LHCN-M2 (cell line): ENCODE measurements at places on chromosomes 16 and 17. TPM values are rescaled to one million over a fixed set of nuclear protein-coding genes. Genes with fewer than 3 reads are reported as not detected.

- no peak for DNase-seq
Measured at GRCh38 chr17:57407287-57408070, 151.2 kb downstream of the MSI2 start.

DNA sequence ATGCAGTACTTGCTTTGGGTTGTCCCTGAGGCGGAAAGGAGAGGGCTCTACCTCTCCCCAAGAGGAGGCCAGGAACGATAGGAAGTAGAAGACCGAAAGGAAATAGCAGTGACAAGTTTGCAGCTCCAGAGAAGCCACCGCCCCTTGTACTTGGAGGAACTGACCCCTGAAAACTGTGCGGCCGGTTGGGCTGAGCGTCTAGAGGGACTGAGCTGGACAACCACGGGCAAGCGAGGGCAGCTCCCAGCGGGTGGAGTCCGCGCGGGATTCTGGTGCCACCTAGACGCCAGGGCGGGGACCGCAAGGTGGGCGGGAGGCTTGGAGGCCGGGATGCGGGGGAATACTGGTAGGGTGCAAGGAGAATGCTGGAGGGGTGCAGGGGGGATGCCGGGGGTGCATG is 1.3 kb upstream of the SLC6A4 start:
- peak; percentile 46 for DNase-seq

- no peak for DNase-seq
Measured at GRCh38 chr17:46042246-46042645, 43.2 kb downstream of the STH start.

GRCh38 chr16:29831490-29831889 is 11.2 kb downstream of the MVP start:
- DNase-seq: no peak

GRCh38 chr17:46822388-46822921 is 4.0 kb upstream of the WNT3 start:
- no peak for DNase-seq

DNA sequence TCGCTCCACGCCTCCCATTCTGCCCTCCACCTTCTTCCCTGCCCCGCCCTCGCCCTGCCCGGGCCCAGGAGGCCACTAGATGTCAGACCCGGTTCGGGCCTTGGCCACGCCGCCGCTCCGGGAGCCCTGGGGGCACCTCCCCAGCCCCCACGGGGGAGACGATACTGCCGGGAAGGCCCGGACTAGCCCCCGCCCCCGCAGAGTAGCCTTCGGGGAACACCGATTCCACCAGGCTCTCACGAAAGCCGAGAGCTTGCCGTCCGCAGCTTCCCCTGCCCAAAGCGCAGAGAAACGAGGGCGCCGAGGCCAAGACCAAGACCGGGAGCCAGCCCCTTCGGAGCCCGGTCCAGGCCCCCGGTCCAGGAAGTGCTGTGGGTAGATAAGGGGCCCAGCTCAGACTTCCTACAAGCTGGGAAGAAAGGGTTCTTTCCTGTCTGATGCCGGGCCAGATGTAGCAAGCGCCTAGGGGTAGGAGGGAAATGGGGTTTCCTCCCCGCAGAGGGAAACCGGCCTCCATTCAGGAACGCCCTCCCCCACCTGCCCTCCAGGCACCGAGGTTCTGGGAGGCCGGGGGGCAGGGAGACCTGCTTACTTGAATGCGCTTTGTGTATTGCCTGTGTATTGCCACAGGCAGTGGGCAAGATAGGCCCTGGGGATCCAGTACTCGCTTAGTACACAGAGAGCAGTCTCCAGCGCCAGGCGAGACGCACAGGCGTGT is 806 bp upstream of the CYB561 start:
- DNase-seq: no peak

- DNase-seq: no peak
Measured at GRCh38 chr16:80323187-80323807, 217.5 kb upstream of the DYNLRB2 start.

- no peak for DNase-seq
Measured at GRCh38 chr17:82545071-82545462, 25.5 kb downstream of the FOXK2 start.

- DNase-seq: no peak
Measured at GRCh38 chr17:75237100-75238014, 24.0 kb downstream of the GGA3 start.

DNA sequence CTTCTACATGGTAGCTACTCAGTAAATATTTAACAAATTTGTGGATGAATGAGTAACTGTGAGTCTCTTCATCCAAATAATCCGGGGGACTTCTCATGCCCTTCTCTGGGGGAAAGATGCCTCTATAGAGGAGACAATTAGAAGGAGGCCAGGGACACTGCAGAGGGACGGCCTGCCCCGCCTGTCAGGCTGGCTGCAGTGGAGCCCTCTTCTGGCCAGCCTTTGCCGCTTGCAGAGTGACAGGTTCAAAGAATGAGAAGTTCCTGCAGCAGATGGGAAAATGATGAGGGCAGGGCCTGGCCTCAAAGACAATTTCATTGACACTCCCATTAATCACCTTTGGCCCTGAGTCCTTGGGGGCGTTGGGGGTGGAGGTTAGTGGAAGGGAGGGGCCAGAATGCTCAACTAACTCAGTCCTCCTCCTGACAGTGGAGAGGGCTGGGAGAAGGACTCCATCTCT is 339.0 kb downstream of the MAF start:
- DNase-seq: no peak

DNA sequence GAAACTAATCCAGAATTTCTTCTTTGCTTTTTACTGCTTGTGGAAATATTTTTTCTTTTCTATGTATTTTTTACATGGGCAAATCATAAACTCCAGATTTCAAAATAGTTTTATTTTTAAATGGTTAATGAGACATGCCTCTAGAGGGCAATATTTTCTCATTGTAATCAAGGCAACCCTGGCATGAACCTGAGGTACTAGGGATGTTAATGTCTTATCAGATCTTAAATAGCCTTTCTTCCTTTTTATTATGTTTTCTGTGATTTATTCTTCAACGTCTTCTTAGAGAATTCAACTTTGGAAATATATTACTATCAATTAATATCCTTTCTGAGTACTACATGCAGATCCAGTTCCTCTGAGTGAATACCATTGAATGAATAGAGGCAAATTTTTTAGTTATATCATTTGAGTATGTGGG is 324.7 kb downstream of the BCAS3 start:
- DNase-seq: peak; percentile 58

GRCh38 chr17:77371117-77371887 is 230.5 kb downstream of the SEC14L1 start:
- peak; percentile 59 for DNase-seq

Gene CLEC19A
- total RNA-seq: not detected in 2 replicates

Gene GRB7
- total RNA-seq: 0.06 TPM in 2 replicates

Gene BEAN1
- total RNA-seq: 0.19 and 1.4 TPM in 2 replicates

Gene NPIPA3
- total RNA-seq: 0.29 and 0.58 TPM in 2 replicates

Gene KARS1
- total RNA-seq: 198 and 202 TPM in 2 replicates
